Bronchus fibroblast of lung (primary cell): ENCODE measurements at places on chromosomes 5 and 9. TPM values are rescaled to one million over a fixed set of nuclear protein-coding genes. Genes with fewer than 3 reads are reported as not detected.

The C9orf50 gene
- 0.50 TPM in 1 of 2 replicates, not detected in the other for total RNA-seq

The MSANTD3 gene
- 38.1 and 49.8 TPM in 2 replicates for total RNA-seq

The CDH10 gene
- total RNA-seq, result 0.15 TPM in 1 of 2 replicates, not detected in the other

The APBA1 gene
- 1.5 and 1.9 TPM in 2 replicates for total RNA-seq

The SLC4A9 gene
- not detected in 2 replicates for total RNA-seq

The FAM169A gene
- 0.89 and 2.5 TPM in 2 replicates for total RNA-seq

The OSMR gene
- total RNA-seq, result 19.9 and 21.0 TPM in 2 replicates

The MORN5 gene
- total RNA-seq, result not detected in 2 replicates

The SNCB gene
- total RNA-seq, result 0.34 TPM in 1 of 2 replicates, not detected in the other

The DOCK8 gene
- total RNA-seq, result under 0.01 TPM in 1 of 2 replicates, not detected in the other

The CARTPT gene
- not detected in 2 replicates for total RNA-seq

The MLANA gene
- total RNA-seq, result not detected in 2 replicates

The ACTBL2 gene
- total RNA-seq, result 0.15 and 0.34 TPM in 2 replicates

The HMMR gene
- 40.6 and 55.0 TPM in 2 replicates for total RNA-seq

The SHISAL2B gene
- total RNA-seq, result not detected in 2 replicates

The CORO2A gene
- total RNA-seq, result 1.5 and 2.1 TPM in 2 replicates

The EGFLAM gene
- total RNA-seq, result 1.2 TPM in 2 replicates

The CCDC171 gene
- 0.84 and 1.5 TPM in 2 replicates for total RNA-seq

The DRD1 gene
- not detected in 2 replicates for total RNA-seq

The TRIM41 gene
- 12.1 and 12.2 TPM in 2 replicates for total RNA-seq

The COL23A1 gene
- not detected in 2 replicates for total RNA-seq

The ARHGEF28 gene
- total RNA-seq, result 9.2 and 10.7 TPM in 2 replicates

The AJM1 gene
- total RNA-seq, result 0.45 and 1.3 TPM in 2 replicates

The RLN1 gene
- total RNA-seq, result not detected in 2 replicates

The FAM78A gene
- under 0.01 and 0.30 TPM in 2 replicates for total RNA-seq

The LRRC19 gene
- not detected in 2 replicates for total RNA-seq

The ASB6 gene
- total RNA-seq, result 23.5 and 23.6 TPM in 2 replicates

The RNF38 gene
- total RNA-seq, result 5.7 and 6.4 TPM in 2 replicates

The BNC2 gene
- 16.3 and 23.9 TPM in 2 replicates for total RNA-seq

The GDNF gene
- total RNA-seq, result not detected in 2 replicates
